ENCODE measurements at places on chromosomes 13 and 19. TPM values are rescaled to one million over a fixed set of nuclear protein-coding genes. Genes with fewer than 3 reads are reported as not detected.

RASGRP4 gene
- total RNA-seq: 1.2 TPM

GRCh38 chr13:47178090-47178950, 281.5 kb upstream of the HTR2A start:
- DNase-seq: no peak

LILRA1 gene
- total RNA-seq: not detected

EXOC3L2 gene
- total RNA-seq: 5.4 TPM

- no peak for DNase-seq
Observed at GRCh38 chr13:112742583-112742982, 52.7 kb downstream of the ATP11A start.

CCDC124 gene
- total RNA-seq: 55.4 TPM

GRCh38 chr19:875265-875879, 15.9 kb downstream of the CFD start:
- DNase-seq: no peak

GRCh38 chr13:38530492-38530891, 156.4 kb upstream of the FREM2 start:
- DNase-seq: no peak

DNA sequence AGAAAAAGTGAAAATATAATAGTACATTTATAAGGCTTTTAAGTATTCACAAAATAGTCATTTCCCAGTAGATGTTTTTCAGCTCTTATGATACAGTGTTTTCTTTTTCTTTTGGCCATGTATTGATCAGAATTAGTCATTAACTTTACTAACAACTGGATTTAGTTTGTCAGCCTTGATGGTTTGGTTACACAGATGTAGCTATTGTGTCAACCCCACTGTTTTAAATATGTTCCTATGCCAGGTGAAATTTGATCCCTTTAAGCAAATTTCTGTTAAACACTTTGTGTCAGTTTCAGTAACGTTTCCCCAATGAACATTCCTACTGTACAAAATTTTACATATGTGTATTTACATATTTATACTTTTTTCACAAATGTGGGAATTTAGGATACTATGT, 261.5 kb upstream of the STARD13 start:
- DNase-seq: no peak

- no peak for DNase-seq
Observed at GRCh38 chr13:34412817-34413375, 529.2 kb upstream of the NBEA start.

DNA sequence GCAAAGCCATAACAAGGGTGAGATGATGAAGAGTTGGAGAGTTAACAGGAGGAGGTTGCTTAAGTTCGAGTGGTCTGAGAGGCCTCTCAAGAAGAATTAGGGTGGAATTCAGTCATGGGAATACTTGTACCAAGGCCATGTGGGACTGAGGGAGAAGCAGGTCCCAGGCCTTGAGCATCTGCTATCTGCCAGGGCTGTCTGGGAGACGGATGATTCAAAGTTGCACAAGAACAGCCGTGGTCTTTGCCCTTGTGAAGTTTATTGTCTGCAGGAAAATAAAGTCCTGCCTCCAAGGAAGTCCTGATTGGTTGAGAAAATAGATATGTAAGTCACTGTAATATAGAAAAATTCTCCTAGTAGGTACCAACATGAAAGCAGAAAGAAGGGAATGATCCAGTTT, 178.8 kb upstream of the RFC3 start:
- DNase-seq: no peak

DNA sequence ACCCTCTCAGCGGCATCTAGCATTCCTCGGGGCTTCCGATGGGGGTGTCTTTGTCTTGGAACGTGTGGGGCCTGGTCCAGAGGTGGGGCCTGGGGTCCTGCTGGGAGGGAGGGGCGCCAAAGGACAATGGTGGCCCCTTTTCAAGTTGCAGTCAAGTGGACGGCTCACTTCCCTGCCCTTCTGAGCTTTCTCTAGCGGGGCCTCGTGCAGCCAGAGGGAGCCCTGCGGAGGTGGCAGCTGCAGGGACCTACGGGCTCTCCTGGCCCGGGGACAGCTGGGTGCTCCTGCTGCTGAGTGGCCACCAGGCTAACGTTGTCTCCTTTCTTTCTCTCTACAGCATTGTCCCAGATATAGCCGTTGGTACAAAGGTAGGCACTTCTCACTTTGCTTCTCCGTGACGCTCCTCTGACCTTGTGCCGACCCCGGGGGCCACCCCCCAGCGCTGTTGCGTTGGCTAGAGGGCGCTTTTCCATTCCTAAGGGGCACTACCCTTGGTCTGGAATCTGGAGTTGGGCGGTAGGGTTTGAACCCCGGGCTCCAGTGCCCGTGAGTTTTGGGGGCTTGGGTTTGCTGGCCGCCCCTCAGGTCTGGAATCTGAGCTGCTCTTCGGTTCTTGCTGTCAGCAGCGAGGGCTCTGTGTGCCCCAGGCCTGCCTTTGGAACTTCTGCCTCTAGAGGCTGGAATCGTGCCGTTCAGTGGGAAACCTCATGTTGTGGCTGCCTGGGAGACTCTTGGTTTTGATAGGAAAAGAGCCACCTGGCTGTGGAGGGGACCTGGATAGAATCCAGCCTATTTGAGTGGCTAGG, 2.0 kb downstream of the PTBP1 start:
- peak; percentile 86 for DNase-seq

GRCh38 chr19:4914736-4915501, 5.6 kb downstream of the UHRF1 start:
- DNase-seq: no peak

FBXL12 gene
- 36.4 TPM for total RNA-seq

DNA sequence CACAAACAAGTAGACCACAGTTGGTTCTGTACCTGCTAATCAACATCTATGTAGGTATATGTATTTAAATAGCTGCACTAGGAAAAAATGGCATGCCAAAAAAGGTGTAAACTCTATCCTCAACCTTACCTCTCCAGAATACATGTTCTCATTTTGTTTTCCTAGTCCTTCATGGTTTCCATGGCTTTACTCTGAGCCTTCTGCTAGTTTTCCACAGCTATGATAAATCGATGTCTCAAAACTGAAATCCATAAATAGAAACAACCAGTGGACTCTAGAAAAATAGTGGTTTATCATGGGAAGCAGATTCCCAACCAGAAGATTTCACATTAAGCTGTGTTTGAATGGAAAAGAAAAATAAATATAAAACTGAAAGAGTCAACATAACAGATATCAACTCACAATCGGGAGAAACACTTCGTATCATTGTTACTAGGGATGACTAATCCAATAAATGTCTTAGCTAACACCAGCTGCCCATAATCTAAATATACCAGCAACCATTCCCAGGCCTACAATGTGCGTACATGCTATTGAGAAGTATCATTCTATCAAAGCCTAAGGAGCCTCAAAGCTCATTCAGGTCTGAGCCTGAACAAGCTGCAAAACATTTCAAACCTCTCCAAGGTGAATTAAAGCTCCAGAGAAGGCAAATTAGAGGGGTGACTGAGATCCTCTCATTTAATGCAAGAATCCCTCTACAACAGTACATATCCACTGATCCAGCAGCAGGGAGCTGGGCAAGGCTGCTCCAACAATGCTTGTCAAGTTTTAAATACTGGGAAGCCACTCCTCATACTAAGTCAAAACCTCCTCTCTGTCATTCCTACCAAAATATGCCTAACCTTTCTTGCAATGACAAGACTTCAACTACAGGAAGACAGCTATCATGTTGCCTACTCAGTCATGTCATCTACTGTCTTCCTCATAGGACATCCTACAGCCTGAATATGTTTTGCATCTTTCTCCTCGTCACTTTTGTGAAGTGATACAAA, 90.2 kb downstream of the KCTD12 start:
- no peak for DNase-seq

- DNase-seq: no peak
Observed at GRCh38 chr13:21932996-21933395, 262.1 kb downstream of the FGF9 start.

EBI3 gene
- 0.67 TPM for total RNA-seq

BSPH1 gene
- total RNA-seq: not detected

SOHLH2 gene
- total RNA-seq: 6.4 TPM

- DNase-seq: no peak
Observed at GRCh38 chr19:16166417-16166816, 6.9 kb downstream of the CIB3 start.

GRCh38 chr13:53141336-53141735, 112.7 kb downstream of the OLFM4 start:
- DNase-seq: no peak

DNA sequence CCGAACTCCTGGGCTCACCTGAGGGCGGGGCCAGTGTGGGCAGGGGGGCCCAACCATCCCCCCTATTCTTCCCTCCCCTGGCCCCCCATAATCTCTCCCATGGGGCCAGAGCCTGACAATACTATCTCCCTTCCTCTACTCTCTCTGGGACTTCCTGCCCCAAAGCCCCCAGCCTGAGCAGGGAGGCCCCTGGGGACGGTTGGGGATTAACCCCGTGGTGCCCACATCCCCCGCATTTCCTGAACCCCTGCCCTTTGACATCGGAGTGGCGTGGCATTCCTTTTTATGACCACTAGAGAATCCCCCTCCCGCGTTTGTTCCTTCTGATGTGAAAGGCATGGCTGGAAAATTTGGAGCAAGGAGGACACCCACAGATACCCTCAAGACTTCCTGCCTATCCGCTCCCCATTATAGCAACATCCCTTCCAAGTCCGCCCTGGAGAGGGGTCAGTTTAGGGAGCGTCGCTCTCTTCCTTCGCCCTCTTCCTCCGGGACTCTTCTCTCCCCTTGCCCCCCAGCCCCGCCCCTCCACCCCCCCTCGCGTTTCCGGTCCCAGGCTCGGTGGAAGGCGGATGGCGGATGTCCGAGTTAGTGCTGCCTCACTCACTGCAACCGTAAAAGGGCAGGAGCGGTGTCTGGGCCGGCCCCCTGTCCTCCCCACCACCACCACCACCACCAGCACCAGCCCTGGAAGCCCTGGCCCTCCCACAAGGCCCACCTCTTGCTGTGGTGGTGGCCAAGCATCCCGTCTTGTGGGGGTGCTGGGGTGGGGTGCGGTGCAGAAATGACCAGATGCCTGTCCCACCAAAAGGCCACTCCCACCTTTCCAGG, 1.8 kb downstream of the VASP start:
- peak; percentile 94 for DNase-seq

FRY gene
- total RNA-seq: 0.52 TPM

- no peak for DNase-seq
Observed at GRCh38 chr19:32891609-32892008, 22.0 kb upstream of the SLC7A9 start.

DNA sequence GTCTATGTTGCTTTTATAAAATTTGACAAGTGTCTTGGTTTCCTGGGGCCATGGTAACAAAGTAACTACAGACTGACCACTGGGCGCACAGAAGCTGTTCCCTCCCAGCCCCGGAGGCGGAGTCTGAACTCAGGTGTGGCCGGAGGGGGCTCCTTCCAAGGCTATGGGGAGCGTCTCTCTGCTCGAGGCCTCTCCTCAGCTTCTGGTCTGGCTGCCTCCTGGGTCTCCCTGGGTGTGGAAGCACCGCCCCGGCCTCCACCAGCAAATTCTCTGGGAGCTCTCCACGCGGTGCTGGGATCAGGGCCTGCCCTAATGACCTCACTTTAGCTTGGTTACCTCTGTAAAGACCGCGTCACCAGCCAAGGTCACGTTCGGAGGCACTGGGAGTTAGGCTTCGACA, 45.7 kb upstream of the F7 start:
- peak; percentile 88 for DNase-seq

SPC24 gene
- total RNA-seq: 67.0 TPM
